ENCODE measurements at places on chromosomes 5 and 9.

DNA sequence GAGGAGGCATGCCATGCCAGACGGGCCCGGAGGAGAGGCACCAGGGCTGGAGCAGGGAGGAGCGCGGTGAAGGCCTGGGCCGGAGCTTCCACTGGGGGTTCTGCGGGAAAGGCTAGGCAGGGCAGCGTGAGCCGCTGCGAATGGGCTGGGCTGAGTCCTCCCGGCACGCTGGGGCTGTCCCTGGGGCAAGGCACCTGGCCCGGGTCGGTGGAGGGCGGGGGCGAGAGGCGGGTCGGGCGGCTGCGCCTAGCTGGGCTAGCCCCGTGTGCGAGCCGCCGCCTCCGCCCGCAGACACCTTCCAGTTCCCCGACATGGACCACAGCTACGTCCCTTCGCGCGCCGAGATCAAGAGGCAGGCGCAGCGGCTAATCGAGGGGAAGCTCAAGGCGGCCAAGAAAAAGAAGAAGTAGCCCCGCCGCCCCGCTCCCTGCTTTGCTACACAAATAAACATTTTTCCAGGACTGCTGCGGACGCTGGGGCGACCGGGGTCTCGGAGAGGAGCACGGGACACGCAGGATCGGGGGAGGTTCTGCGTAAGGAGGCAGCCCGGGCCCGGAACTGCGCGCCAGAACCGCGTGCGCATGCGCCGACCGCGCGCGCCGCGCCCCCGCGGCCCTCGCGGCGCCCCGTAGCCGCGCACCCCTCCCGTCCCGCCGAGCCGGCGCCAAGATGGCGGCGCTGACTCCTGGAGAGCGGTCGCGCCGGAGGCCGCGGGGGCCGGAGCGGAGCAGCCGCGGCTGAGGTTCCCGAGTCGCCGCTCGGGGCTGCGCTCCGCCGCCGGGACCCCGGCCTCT lies at the start of gene RABL6:
TSS of gene RABL6 (plus strand) at position 668 of the 794 bp plus-strand sequence. CDS start 249 bp downstream, outside the sequence.
- DNase-seq, result peak; percentile 70

DNA sequence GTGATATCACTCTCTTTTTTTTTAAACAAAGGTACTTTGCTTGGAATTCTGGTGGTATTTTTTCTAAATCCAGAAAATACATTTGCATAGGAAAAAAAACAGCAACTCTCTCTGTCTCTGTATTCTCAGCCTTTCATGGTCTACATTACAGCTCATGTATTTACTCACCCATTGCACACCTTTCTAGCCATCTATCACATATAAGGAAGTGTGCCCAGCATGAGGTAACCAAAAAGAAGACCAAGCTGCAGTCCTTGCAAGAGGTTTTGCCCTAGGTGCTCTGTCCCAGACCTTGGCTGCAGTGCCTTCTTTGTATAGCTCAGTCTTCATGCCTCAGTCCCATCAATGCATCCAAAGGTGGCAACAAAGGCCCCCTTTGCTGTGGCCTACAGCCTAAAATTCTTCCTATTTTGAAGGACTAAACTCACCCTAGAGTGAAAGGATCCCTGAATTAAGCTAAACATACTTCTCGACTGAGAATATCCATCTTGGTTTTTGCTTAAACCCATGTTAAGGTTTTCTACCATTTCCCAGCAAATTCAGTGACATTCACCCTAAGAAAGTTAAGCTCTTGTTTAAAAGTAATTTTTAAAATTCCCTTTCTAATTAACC lies 446.4 kb downstream of the KIF4B start:
- no peak for DNase-seq

DNA sequence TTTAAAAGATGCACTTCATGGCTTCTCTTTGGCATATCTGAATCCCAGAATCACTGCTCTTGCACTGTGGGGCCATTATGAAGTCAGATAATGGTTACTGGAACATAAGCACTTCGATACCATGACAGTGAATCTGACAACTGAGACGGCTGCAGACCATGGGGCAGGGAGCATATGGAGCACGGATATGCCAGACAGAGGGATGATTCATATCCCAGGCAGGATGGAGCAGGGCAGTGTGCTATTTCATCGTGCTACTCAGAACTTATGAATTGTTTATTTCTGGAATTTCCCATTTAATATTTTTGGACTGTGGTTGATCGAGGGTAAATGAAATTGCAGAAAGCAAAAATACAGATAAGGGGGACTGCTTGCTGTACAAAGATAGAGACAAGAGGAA lies 145.0 kb downstream of the EGFLAM start:
- DNase-seq, result peak; percentile 69

GRCh38 chr5:66616520-66617225 lies 20.5 kb downstream of the MAST4 start:
- DNase-seq, result no peak

DNA sequence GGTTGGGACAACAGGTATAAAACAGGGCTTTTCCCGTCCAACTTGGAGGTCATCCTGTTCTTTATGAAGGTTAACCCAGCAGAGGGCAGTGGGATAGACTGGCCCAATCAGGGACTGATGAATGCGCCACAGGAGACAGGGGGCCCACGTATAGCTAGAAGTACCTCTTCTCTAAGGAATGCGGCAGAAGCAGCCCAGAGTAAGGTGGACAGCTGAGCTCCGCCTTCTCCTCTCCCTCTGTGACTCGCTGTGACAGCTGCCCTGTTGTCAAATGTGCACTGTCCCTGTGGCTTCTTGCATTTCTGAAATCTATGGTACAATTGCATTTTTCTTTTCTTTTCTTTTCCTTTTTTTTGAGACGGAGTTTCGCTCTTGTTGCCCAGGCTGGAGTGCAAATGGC lies 306.6 kb downstream of the FBXL7 start:
- no peak for DNase-seq

DNA sequence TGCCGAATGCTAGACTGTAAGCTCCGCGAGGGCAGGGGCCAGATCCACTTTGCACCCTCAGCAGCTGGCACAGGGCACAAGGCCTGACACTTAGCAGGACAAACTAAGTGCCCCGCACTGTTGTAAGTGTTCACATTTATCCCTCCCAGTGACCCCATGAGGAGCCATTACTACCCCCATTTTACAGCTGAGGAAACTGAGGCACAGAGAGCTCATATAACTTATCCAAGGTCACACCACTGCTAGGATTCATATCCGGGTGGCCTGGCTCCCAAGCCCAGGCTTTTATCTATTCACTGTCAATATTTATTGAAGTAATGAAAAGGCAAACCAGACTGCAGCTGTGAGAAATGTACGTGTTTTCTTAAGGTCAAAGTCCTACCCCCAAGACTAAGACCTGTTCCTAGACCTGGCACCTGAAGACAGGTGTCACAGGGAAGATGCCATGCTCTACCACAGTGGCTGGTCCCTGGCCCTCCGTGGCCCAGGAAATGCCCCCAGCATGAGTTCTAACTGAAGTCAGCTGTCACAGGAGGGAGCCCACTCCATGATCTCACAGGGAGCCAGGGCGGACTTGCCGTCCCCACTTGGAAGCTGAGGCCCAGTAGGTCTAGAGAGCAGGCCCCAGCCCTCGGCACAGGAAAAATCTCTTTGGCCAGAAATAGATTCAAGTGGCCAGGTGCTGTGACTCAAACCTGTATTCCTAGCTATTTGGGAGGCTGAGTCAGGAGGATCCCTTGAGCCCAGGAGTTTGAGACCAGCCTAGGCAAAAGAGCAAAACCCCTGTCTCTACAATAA lies 74.7 kb upstream of the IL17B start:
- no peak for DNase-seq

GRCh38 chr9:69980041-69980440 lies 63.6 kb upstream of the MAMDC2 start:
- peak; percentile 22 for DNase-seq

DNA sequence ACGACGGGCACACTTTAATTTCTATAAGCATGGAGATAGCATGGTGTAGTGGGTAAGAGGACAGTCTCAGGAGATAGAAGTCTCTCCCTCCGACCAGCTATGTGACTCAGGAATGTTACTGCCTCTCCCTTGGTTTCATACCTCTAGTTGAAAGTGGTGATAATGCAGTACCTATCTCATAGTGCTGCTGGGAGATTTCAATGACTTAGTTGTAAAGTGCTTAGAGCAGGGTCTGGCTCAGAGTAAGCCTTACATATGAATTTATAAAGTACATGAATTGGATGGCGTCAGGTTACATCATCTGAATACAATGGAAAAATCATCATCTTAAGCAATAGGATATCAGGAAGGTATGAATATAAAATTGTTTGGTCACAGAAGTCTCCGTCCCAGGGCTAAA lies 952.8 kb upstream of the EDIL3 start:
- no peak for DNase-seq

- no peak for DNase-seq
These were observed 13.5 kb downstream of the CFAP90 start for GRCh38 chr5:7837403-7837802.

- no peak for DNase-seq
These were observed 9.8 kb downstream of the INPP5E start for GRCh38 chr9:136429683-136430491.

- peak; percentile 62 for DNase-seq
These were observed at the start of gene CAPSL for GRCh38 chr5:35938568-35939227. Gene CAPSL, minus strand, starts transcription at chr5:35938622. Its CDS starts 17,502 bp downstream, at chr5:35921120.

DNA sequence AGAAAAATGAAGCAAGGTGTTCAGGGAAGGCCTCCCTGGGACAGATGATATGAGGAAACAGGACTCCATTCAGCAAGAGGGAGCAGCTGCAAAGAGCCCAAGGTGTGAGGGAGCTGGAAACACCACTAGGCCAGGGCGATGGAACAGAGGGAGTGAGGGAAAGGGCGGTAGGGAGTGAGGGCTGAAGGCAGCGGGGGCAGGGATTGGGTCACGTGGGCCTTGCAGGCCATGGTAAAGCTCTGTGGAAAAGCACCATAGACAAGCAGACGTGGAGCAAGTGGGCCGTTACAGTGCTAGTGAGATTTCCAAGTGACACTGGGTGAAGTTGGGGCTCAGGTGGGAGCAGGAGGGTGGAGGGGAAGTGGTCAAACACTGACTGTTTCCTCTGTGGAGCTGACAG lies 10.8 kb upstream of the PRRC1 start:
- DNase-seq, result no peak

DNA sequence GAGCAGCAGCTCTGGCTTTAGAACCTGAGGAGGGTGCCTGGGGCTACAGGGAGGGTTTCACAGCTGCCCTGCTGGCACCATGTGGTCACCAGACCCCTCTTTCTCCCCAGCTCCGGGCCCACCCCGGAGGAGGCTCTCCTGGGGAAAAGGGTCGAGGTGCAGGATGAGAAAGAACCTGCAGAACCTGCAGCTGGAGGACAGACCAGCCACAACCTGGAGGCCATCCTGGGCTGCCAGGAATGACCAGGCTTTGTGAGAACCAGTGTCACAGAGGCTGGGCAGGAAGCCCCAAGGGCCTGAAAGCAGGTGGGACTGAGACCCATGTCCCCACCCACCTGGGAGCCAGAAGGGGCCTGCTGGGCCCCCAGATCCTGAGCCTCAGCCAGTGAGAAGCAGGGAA lies 23.0 kb downstream of the SEMA4D start:
- DNase-seq, result no peak

DNA sequence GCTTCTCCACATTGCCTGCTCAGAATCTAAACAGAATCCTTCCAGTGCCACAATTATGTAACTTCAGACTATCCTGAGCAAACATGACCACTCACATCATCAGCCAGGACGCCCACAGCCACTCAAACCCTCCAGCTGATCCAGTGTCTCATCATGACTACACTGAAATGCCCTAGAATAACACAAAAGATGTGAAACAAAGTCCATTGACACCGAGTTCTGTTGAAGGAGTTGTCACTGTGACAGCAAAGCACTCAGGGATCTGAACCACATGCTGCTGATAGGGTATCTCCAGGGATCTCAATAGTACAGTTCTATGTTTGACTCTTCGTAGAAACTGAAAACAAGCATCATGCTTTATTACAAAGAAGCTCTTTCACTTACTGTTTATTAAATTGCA lies 150.2 kb downstream of the GABBR2 start:
- DNase-seq, result no peak

DNA sequence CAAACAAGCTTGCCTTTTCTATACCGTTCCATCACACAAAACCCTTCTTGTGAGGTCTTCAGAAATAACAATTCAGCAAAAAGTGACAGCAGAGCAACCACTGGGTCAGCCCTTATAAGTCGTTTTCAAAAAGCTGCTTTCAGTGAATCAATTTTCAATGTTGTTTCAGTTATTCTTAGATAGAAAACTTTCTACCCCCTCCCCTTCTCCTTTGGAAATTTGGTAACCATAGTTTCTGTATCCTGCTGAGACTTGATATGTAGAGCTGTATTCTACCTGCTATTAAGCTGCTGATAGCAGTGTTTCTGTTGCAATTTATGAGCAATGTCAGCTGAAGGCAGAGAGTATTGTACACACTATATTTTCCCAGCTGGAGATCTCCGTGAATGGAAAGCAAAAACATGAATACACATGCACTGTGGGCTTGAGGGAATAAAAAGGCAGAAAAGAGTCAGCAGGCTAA lies 75.7 kb downstream of the ZNF608 start:
- no peak for DNase-seq

DNA sequence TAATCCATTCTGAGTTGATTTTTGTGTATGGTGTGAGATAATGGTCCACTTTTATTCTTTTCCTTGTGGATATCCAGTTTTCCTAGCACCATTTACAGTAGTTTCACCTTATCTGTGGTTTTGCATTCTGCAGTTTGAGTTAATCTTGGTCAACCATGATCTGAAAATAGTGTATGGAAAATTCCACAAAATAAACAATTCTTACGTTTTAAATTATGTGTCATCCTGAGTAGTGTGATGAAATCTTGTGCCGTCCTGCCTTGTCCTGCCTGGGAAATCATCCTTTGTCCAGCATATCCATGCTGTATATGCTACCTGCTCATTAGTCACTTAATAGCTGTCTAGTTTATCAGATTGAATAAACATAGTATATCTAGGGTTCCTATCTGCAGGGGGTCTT lies 42.1 kb downstream of the CDC42SE2 start:
- DNase-seq, result no peak

DNA sequence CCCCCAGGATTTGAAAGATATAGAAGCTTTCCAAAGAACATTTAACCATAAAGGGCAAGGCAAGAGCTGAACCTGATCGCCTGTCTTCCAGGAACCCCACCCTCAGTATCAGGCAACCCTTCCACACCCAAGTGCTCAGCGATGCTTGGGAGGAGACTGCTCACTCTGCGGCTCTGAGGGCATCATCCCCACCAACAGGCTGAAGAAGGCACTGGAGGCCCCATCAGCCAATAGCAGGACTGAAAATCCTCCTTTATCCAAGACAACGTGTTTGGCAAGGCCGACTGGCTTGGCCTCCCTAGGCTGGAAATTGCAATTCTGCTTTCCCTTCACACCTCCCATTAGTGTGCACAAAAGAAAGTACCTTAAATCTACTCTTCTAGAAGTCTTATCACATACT lies 1.4 kb upstream of the PPP2CA start:
- DNase-seq, result no peak

GRCh38 chr9:124721109-124721906 lies 49.8 kb downstream of the NR6A1 start:
- DNase-seq, result peak; percentile 86

GRCh38 chr5:135112008-135112725 lies 78.1 kb upstream of the PITX1 start:
- no peak for DNase-seq

GRCh38 chr9:91160181-91160580 lies 201.5 kb downstream of the AUH start:
- no peak for DNase-seq

GRCh38 chr9:2868883-2869282 lies 25.0 kb upstream of the PUM3 start:
- DNase-seq, result no peak

GRCh38 chr5:39019254-39019653 lies 54.9 kb downstream of the RICTOR start:
- DNase-seq, result peak; percentile 65
